ENCODE measurements at places on chromosomes 11 and 22.

DNA sequence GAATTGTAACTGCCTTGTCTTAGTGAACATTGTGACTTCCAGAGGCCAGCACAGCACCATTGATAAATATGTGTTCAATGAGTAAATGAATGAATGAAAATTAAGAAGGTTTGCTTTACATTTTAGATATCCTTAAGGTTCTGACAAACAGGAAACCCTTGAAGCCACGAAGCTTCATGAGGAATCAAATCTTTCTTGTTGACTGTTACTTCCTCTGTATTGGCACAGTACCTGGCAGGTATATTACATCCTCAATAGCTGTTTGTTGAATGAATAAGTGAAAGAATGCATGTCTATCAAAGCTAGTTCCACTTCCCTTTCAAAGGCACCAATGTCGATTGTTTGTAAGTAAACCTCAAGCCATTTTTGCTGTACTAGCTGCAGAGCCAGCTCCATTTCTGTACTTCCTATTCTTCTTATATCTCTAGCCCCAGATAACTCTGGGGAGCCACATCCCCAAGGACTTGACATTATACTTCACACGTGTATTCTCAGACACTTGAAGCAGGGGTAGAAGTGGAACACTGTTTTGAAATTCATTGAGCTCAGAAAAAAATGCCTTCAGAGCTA is 140.3 kb upstream of the RAG2 start:
- DNase-seq = no peak

DNA sequence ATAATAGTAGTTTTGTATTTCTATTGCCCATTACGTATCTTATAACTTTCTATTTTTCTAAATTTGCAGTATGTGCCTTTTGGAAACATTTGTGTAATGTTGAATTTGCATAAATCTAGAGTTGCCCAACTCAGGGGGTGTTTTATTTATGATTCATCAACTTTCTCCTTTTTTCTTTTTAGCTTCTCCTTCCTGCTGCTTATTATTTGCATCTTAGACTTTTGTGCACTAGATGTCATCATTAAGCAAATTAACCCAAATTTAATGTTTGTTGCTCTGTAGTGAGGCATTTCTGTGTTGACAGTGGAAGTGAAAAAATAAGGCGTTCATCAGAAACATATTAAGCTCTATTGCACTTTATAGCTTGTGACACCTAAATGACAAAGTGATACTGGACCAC is 56.2 kb upstream of the ZBED5 start:
- DNase-seq = no peak

- DNase-seq = no peak
These were observed 5.3 kb downstream of the OMP start for GRCh38 chr11:77107950-77108349.

DNA sequence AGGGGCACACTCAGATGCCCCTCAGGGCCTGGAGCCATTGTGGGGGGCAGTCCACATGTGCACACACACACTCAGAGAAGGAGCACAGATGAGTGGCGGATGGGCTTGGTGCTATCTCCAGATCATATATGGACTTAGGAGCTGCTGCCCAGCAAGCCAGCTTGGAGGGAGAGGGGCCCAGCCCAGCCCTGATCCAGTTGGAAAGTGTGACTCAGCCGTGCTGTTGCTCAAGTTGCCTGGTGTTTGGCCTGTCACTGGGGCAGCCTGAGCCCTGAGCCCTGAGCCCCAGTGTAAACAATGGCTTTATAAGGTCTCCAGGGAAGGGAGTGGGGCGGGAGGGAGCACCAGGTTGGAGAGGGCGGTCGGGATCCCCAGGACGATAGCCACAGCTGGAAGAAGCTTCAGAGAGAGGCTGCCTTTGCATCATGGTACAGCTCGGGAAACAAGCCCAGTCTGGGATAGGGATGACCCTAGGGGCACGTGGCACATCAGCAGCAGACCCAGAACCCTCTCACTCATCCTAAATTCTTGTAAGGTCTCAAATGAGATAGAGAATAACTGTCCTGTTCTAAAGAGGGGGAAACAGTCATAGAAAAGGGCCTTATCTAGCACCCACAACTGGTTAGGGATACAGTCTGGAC is 4.8 kb downstream of the SELENOM start:
- DNase-seq = no peak

GRCh38 chr22:39457556-39458443 is 988 bp downstream of the MGAT3 start:
- no peak for DNase-seq

DNA sequence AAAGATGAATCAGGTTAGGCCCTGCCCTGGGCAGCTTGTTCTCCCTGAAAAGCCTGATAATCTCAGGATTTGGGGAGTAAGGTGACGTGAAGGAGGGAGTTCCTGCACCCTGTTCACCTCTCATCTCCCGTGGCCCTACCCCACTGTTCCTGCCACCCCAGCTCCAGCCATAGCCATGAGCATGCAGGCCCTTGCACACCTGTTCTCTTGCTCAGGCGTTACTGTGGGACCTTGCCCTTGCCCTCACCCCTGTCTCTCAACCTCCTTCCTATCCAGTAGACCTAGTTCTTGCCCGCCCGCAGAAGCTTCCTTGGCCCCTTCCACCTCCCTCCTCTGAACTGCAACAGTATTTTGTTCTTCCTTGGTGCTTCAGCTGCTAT is 15.0 kb downstream of the TSKU start:
- no peak for DNase-seq

DNA sequence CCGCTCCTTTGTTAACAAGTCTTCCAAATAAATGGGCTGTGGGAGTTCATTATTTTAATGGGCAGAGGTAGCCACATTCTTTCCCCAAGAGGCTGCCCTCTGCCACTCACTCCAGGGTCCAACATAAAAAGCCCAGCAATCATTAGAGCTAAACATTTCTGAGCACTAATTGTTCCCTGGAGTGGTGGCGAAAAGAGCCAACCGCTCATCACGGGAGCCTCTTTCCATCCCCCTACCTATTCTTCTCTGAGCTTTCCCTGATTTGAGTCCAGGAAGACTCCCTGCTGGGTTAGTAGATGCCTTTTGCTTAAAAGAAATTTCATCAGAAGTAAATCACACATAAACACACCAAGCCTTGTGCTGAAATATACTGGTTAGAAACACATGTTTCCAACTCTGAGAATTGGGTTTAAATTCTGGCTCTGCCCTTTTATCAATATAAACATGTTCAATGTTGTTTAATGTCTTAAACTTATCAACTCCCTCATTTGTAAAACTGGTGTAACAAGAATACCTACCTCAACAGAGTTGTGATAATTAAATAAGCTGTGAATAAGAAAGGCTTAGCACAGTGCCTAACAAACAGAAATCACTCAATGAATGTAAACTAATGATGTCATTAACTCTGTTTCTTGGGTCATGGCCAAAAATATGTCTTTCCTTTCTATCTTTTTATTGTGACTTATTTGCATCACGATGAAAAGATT is at the start of gene OR5A2:
Gene OR5A2 (minus strand): TSS at position 53 of the 707 bp plus-strand sequence. CDS start 3,460 bp downstream, outside the sequence.
- DNase-seq = no peak

GRCh38 chr22:46444390-46444854 is 93.0 kb downstream of the CELSR1 start:
- DNase-seq = no peak

- no peak for DNase-seq
These were observed 28.7 kb downstream of the SNU13 start for GRCh38 chr22:41659941-41660340.

- no peak for DNase-seq
These were observed 99.4 kb upstream of the ZC3H12C start for GRCh38 chr11:109993786-109994185.

- DNase-seq = no peak
These were observed 9.4 kb downstream of the UBQLN3 start for GRCh38 chr11:5500393-5500801.

DNA sequence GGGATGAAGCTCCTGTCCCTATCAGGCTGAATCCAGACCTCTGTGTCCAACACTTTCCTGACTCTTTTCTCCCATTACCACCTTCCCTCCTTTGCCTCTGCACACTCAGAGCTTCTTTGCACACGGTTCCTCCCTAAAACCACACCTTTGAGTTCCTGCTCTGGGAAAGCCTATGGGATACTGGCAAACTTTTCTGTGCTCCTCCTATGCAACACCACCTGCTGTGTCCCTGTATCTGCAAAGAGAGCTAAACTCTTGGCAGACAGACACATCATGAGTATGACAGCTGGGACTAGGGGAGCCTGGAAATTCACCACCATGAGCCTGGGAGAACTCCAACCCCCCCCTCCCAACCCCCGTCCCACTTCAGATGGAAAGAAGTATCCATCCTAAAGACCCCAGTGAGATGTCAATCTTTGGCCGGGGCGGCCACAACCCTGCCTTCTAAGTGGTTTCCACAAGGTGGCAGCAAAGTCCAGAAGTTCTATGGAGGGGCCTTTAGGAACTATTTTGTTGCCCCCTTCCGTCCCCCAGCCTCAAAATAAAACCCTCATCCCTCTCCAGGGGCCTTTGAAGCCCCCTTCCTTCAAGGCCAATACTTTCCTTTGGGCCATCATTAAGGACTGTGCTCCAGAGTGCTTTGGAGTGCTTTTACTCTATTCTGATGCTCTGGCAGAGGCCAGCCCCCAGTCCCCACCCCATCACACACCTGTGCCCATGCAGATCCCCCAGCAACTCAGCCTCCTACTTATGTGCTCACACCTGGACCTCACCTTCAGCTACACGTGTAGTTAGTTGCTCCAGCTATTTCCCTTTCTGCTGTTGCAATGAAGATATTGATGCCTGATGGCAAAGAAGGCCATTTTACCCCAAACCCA is 19.4 kb downstream of the HTR3A start:
- no peak for DNase-seq

DNA sequence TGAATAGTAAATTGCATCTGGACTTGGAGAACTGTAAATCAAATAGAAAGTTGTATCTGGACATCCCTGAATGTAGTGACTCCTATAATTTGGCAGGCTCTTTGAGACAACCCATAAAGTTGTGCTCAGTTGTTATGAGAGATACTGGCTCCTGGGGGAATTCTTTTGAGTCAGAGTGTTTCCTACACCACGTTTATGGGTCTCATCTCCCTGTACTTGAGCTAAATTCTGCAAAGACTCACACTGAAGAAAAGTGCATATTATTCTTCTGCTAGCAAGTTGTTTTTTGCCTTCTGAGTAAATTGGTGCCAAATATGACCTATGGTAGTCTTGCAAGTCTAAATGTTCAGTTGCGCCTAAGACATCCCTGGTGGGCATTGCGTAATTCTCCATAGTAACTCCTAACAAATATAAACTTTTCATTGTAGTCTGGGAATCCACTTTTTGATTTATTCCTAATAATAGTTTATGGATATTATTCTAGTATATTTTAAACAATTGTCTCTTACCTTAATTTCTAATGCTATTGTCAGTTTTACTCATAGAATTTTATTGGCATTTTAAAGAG is 5.0 kb downstream of the ZNF215 start:
- DNase-seq = no peak

GRCh38 chr11:111745719-111746504 is 20.3 kb downstream of the PPP2R1B start:
- no peak for DNase-seq

GRCh38 chr22:19875531-19876313 is 21.0 kb upstream of the GNB1L start:
- no peak for DNase-seq

DNA sequence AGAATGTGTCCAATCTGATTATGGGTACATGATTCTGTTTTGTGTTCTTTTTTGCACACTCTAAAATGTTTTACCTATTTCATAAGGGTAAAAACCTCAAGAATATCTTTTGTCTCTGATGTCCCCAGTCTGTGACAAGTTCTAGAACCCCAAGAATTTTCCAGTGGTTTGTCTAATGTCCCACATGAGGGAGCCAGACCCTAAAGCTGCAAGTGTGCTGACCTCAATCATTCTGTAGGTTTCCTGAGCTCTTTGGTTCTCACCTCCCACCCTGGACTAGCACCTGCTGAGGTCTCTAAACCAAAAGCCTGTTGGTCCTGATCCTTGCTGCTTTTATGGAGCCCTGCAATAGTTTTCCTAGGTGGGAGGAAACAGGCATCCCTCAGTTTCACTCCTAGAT is 149.8 kb upstream of the MPPED2 start:
- no peak for DNase-seq

DNA sequence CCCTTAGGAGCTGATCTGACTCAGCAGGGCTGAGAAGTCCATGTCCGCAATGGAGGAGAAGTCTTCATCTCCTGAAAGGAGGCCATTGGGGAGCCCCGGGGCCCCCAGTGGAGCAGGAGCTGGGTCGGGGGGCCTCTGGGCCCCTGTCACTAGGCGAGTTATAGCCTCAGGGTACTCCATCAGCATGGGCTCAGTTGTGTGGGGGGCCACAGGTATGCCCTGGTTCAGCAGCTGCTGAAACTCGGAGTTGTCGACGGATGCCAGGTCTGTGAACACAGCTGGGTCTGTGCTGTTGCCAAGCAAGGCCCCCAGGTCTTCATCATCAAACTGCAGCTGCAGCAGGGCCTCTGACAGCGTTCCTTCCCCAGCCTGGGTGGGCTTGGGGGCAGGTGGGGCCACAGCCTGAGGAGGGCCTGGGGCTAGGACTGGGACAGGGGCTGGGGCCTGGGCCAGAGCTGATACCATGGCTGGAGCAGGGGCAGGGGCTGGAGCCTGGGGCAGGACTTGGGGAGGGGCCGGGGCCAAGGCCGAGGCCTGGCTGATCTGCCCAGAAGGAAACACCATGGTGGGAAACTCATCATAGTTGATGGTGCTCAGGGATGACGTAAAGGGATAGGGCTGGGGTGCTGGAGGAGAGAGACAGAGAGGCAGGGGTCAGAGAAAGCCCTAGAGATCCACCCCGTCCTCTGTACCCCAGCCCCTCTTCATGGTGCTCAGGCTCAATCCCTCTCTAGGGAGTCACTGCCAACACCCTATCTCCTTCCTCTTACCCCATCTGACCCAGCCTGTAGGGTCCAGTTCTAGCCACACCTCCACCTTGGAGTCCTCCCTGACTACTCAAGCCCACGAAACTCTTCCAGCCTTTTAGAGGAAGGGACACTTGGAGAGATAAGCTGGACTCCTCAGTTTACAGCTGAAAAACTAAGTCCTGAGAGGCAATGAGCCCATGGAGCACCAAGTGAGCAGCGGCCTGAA is 8.1 kb downstream of the RELA start:
- DNase-seq = no peak

- no peak for DNase-seq
These were observed 87.8 kb upstream of the CLNS1A start for GRCh38 chr11:77725433-77725832.

- no peak for DNase-seq
These were observed 34.3 kb downstream of the KCNJ4 start for GRCh38 chr22:38420734-38421133.

DNA sequence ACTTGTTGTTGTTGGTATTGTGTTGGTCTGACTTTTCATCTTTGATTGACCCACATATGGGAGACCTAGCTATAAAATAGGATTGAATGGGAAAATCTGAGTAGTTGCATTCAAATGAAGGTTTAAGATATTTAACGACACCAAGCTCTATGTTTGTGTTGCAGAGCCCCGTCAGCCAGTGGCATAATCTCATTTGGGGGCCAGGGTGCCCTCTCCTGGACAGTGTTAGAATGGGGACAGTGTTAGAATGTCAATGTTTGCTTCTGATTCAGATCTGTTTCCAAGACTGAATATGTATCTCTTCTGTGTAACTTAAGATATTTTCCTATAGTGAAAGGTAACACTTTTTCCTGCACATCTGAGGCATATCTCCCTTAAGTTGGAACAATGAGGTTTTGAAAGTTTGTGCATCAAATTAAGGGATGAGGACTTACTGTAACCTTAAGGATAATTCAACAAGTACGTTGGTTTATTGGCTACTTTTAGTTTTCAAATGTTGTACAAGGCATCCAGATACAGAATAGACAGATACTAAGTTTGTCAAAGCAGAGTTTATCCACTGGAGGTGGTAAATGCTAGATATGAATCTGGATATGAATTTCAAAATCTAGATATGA is 5.3 kb upstream of the OR52M1 start:
- DNase-seq = peak; percentile 18
